Cortex of kidney (tissue), 1 donor: ENCODE measurements at places on chromosomes 1 and 21.

DNA sequence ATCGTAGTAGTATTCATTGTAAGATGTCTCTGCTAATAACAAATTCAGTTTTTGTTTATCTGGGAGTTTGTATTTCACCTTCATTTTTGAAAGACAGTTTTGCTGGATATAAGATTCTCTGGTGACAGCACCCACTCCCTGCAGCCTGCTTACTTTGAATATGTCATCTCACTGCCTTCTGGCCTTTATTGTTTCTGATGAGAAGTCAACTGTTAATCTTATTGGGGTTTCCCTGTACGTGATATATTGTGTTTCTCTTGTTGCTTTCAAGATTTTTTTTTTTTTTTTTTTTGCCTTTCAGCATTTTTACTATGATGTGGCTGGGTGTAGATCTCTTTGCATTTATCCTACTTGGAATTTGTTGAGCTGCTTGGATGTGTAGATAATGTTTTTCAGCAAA lies 29.3 kb downstream of the MTF2 start:
- DNase-seq, result no peak

DNA sequence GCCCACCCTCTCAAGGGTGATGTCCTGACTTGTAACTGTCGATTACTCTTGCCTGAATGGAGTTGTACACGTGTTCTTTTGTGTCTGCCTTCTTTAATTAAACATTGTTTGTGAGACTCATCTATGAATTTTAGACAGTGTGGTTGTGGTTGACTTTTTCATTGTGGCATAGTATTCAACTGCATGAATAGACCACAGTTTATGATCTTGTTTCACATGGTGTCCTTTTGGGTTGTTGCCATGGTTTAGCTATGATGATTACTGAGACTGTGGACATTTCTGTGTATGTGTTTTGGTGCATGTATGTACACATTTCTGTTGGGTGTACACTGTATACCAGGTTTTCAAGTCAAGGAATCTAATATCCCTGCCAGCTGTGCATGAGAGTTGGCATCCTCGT lies 30.1 kb downstream of the PRMT2 start:
- DNase-seq, result no peak

- DNase-seq, result no peak
Measured at GRCh38 chr21:45303091-45303615, 15.5 kb upstream of the POFUT2 start.

DNA sequence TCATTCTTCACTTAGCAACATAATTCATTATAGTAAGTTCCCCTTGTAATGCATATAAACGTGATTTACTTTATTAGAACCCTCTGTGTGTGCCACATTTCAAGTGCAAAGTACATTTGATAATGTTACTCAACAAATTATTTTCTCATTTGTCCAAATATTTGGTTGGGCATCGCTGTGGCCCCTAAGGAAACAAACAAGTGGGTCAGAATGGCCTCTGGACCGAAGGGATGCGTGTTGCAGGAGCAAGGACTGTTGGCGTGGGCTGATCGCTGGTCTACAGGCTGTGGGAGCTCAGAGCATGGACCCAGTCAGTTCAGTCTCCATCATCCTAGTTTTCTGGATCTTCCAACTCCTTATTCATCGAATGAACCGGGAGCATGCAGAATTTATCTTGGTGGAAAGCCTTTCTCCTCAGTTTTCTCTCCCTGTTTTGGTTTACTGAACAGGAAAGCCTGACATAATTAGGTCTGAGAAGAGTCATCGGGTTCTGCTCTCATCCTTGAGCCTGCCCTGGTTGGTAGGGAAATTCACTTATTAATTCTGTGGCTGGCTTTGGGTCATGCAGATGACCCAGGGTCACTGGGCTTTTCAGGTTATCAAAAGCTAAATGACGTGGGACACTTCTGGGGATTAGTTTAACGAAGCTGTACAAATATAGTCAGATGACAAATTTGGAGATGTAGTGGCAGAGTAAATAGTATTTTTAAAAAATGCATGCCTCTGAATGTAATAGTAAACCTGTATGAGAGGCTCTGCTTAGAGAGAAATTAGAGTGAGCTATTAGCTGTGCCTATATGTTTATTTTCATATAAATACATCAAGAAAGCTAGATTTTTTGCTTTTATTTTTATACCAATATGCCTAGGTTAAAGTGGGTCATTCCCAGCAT lies 200.2 kb downstream of the SDCCAG8 start:
- no peak for DNase-seq

DNA sequence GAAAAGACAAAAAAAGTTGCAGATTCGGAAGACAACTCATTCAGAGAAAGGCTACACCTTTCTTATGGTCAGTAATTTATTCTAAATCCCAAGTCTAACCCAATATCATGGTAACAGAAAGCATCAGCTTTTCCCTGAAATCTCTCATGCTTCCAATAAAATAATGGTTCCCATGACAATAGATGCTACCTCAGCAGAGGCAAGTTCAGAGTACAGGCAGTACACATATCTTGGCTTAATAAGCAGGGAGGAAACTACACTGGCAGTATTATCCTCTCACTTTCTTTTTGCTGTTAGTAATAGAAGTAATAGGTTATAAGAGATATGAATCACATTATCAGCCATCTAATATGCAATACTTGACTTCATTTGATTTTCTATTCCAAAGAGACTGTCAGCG lies 137.1 kb downstream of the DPYD start:
- DNase-seq, result no peak

DNA sequence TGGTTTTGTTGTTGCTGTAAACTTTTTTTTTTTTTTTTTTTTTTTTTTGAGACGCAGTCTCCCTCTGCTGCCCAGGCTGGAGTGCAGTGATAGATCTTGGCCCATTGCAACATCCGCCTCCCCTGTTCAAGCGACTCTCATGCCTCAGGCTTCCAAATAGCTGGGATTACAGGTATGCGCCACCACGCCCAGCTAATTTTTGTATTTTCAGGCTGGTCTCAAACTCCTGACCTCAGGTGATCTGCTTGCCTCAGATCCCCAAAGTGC lies 78.9 kb upstream of the SLC45A1 start:
- DNase-seq, result no peak

DNA sequence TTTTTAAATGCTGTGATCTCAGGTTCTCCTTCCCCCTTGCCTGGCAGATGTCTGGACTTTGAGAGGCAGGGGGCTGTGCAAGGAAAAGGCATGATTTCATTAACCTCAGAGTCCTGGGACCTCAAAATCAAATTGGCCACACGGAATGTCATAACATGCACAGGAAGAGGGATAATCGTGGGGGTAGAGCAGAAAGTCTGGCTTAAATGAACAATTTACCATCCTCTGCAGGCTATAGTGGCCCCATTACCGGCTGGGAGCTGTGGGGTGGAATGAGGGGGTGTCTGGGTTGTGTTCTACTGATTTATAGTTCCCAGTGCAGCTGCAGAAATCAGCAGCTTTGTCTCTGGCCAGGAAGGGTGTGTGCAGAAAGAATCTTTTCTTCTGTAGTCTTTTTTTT lies 10.8 kb downstream of the OPRD1 start:
- DNase-seq, result no peak
